ENCODE measurements at places on chromosomes 3 and 15. TPM values are rescaled to one million over a fixed set of nuclear protein-coding genes. Genes with fewer than 3 reads are reported as not detected.

The CCDC39 gene
- 0.05 TPM for total RNA-seq

GRCh38 chr15:99472416-99473145 lies 93.2 kb upstream of the MEF2A start:
- DNase-seq, result no peak

The SOX14 gene
- total RNA-seq, result 0.09 TPM

GRCh38 chr3:22364851-22365250 lies 613.8 kb upstream of the ZNF385D start:
- no peak for DNase-seq

Measured in thymus (tissue), 14 donors.